ENCODE measurements at places on chromosomes 11 and 22.

GRCh38 chr11:19632499-19632834, 80.2 kb upstream of the NAV2 start:
- no peak for DNase-seq

GRCh38 chr22:46323162-46323561, 12.4 kb upstream of the TRMU start:
- DNase-seq = no peak

GRCh38 chr11:113670149-113670830, 35.8 kb downstream of the TMPRSS5 start:
- no peak for DNase-seq

GRCh38 chr22:46025225-46025972, 48.4 kb upstream of the WNT7B start:
- no peak for DNase-seq

- no peak for DNase-seq
These were observed 251.2 kb downstream of the FAT3 start for GRCh38 chr11:92475819-92476218.

GRCh38 chr11:104665641-104666040, 232.6 kb downstream of the CASP12 start:
- DNase-seq = no peak

All from iPS-NIHi11 (cell line).